ENCODE measurements at places on chromosomes 1 and 21. TPM values are rescaled to one million over a fixed set of nuclear protein-coding genes. Genes with fewer than 3 reads are reported as not detected.
A peak's percentile ranks its signal among the peaks of the same experiment; 100 is the strongest.

GRCh38 chr21:34764715-34765284 is 96.0 kb downstream of the CLIC6 start:
- no peak for DNase-seq
- no peaks in the 10 kb centered on the region for H3K36me3 ChIP-seq
- no peaks in the 10 kb centered on the region for H3K4me1 ChIP-seq
- no peaks in the 10 kb centered on the region for H3K27me3 ChIP-seq
- H3K4me3 ChIP-seq, result no peak overlapping the region

- DNase-seq, result no peak
- no peaks in the 10 kb centered on the region for H3K36me3 ChIP-seq
- no peaks in the 10 kb centered on the region for H3K27me3 ChIP-seq
- H3K4me1 ChIP-seq, result no peaks in the 10 kb centered on the region
- H3K4me3 ChIP-seq, result no peak overlapping the region
Measured at GRCh38 chr1:199759268-199759730, 268.2 kb upstream of the NR5A2 start.

DNA sequence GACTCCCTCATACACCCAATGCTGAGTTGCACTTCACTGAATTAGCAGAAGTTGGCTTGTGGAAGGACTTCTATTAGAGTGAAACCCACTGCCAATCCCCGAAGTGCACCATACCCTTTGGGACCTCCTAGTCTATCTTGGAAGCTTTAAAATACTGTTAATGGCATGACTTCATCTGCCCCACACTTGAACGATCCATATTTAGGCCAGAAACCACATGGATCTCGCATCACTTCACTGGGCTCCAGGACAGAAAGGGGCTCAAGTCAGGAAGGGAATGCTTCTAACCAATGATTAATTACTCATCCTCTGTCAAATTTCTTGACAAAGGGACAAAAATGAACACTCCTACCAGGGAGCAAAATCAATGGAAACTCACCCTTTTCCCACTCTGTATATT is 69.1 kb downstream of the BCAR3 start:
- H3K27me3 ChIP-seq, result no peaks in the 10 kb centered on the region
- H3K36me3 ChIP-seq, result no peaks in the 10 kb centered on the region
- peaks cover 64% of the 10 kb centered on the region for H3K4me1 ChIP-seq
- DNase-seq, result no peak
- H3K4me3 ChIP-seq, result peak overlapping the region; percentile 47

DNA sequence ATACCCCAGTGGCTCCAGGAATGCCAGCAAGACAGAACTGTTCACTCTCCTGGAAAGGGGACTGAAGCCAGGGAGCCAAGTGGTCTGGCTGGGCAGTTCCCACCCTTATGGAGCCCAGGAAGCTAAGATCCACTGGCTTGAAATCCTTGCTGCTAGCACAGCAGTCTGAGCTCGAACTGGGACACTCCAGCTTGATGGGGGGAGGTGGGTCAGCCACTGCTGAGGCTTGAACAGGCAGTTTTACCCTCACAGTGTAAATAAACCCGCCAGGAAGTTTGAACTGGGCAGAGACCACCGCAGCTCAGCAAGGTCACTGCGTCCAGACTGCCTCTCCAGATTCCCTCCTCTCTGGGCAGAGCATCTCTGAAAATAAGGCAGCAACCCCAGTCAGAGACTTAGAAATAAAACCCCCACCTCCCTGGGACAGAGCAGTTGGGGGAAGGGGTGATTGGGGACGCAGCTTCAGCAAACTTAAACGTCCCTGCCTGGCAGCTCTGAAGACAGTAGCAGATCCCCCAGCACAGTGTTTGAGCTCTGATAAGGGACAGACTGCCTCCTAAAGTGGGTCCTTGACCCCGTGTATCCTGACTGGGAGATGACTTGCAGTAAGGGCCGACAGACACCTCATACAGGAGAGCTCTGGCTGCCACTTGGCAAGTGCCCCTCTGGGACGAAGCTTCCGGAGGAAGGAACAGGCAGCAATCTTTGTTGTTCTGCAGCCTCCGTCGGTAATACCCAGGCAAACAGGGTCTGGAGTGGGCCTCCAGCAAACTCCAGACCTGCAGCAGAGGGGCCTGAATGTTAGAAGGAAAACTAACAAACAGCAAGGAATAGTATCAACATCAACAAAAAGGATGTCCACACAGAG is 568.4 kb downstream of the PLA2G4A start:
- H3K36me3 ChIP-seq, result no peaks in the 10 kb centered on the region
- H3K27ac ChIP-seq, result no peak overlapping the region
- no peak for DNase-seq

DNA sequence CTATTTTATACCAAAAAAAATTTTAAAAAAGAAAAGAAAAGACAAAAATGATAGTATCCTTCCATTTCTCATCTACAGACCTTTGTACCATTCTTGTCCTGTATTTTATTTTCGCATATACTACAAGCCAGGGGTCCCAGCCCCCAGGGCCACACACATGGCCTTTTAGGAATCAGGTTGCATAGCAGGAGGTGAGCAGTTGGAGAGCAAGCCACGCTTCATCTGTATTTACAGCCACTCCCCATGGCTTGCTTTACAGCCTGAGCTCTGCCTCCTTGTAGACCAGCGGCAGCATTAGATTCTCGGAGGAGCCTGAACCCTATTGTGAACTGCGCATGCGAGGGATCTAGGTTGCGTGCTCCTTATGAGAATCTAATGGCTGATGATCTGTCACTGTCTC is 39.8 kb downstream of the RASSF5 start:
- no peaks in the 10 kb centered on the region for H3K4me1 ChIP-seq
- no peak overlapping the region for H3K27ac ChIP-seq
- H3K36me3 ChIP-seq, result no peaks in the 10 kb centered on the region
- no peaks in the 10 kb centered on the region for H3K27me3 ChIP-seq
- no peak for DNase-seq

The LDLRAD1 gene
- total RNA-seq, result not detected

- H3K27ac ChIP-seq, result peak overlapping the region; percentile 52
- H3K36me3 ChIP-seq, result no peaks in the 10 kb centered on the region
- H3K27me3 ChIP-seq, result no peaks in the 10 kb centered on the region
- no peaks in the 10 kb centered on the region for H3K4me1 ChIP-seq
- no peak overlapping the region for H3K4me3 ChIP-seq
Measured at GRCh38 chr1:39933956-39934941, 20.7 kb upstream of the MFSD2A start.

DNA sequence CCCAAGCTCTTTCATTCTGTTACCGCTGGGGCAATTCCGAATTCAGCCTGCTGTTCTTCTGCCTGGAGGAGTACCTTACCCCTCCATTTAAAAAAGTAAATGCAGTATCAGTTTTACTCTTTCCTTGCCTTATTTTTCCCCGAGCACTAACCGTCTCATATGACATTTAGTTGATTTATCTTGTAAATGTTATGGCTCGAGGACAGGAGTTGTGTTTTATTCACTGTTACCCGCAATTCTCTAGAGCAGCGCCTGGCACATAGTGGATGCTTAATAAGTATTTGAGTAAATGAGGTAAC is 425 bp upstream of the TADA1 start:
- peak overlapping the region; percentile 52 for H3K27ac ChIP-seq
- no peak for DNase-seq
- no peaks in the 10 kb centered on the region for H3K36me3 ChIP-seq
- no peaks in the 10 kb centered on the region for H3K27me3 ChIP-seq
- H3K4me1 ChIP-seq, result peaks cover 12% of the 10 kb centered on the region

The ZYG11A gene
- total RNA-seq, result not detected

GRCh38 chr1:43987159-43987902 is 4.1 kb upstream of the CCDC24 start:
- H3K27me3 ChIP-seq, result no peaks in the 10 kb centered on the region
- no peak overlapping the region for H3K4me3 ChIP-seq
- DNase-seq, result no peak
- no peak overlapping the region for H3K27ac ChIP-seq
- peaks cover 41% of the 10 kb centered on the region for H3K36me3 ChIP-seq
- H3K4me1 ChIP-seq, result peaks cover 29% of the 10 kb centered on the region

DNA sequence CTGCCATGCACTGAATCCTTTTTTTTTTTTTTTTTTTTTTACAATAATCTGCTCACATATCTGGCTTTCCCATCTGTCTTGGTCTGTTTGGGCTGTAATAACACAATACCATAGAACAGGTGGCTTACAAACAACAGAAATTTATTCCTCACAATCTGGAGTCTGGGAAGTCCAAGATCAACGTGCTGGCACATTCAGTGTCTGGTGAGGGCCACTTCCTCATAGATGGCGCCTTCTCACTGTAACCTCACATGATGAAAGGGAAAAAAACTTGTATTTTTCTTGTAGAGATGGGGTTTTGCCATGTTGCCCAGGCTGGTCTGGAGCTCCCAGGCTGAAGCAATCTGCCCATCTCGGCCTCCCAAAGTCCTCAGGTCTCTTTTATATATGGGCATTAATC is 13.0 kb upstream of the PARP1 start:
- H3K27ac ChIP-seq, result peak overlapping the region; percentile 73
- H3K4me3 ChIP-seq, result no peak overlapping the region
- H3K36me3 ChIP-seq, result no peaks in the 10 kb centered on the region
- no peaks in the 10 kb centered on the region for H3K27me3 ChIP-seq

DNA sequence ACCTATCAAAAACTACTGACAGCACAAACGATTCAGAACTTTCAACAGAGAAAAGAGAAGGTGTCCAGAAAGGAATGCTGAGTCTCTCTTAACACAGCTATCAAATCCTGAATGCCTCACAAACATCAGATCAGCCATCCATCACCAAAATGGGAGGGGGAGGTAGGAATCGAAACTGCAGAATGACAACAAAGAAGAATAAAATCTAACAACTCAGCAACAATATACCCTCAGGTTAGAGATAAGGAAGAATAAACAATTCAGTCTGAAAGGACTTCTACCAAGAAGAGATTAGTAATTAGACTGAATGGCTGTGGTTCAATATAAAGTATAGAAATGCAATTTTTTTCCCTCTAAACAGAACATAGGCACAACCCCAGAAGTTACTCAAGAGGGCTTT is 94.4 kb downstream of the RERE start:
- no peak overlapping the region for H3K27ac ChIP-seq
- H3K27me3 ChIP-seq, result no peaks in the 10 kb centered on the region
- no peaks in the 10 kb centered on the region for H3K4me1 ChIP-seq
- no peaks in the 10 kb centered on the region for H3K36me3 ChIP-seq
- no peak for DNase-seq

The APP gene
- total RNA-seq, result 307 TPM

The TRPM2 gene
- total RNA-seq, result 6.1 TPM

- no peak for DNase-seq
- no peak overlapping the region for H3K4me3 ChIP-seq
- no peak overlapping the region for H3K27ac ChIP-seq
- H3K4me1 ChIP-seq, result no peaks in the 10 kb centered on the region
- H3K36me3 ChIP-seq, result no peaks in the 10 kb centered on the region
Measured at GRCh38 chr1:233673261-233673946, 59.5 kb downstream of the KCNK1 start.

- no peak overlapping the region for H3K4me3 ChIP-seq
- H3K36me3 ChIP-seq, result peaks cover 12% of the 10 kb centered on the region
- peak overlapping the region; percentile 45 for H3K27ac ChIP-seq
- no peaks in the 10 kb centered on the region for H3K27me3 ChIP-seq
- DNase-seq, result no peak
- no peaks in the 10 kb centered on the region for H3K4me1 ChIP-seq
Measured at GRCh38 chr1:62285440-62285839, 33.8 kb downstream of the KANK4 start.

DNA sequence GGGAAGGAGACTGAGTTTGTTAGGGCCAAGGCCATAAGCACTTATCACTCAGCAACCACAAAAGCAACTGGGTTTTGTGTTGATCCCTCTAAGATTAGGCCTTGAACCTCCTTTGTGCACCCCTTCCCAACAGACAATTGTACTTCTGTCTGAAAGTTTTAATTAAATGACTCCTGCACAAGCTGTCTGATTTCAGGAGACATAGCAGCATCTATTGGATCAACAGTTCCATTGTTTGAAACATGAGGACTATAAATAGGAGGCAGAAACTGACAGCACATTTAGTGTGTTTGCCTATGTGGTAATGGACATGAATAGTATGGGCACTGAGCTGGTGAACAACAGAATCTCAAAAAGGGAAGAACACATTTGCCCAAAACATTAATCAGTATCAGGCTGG is 167.3 kb upstream of the KCNJ6 start:
- no peak overlapping the region for H3K27ac ChIP-seq
- DNase-seq, result no peak
- H3K4me1 ChIP-seq, result no peaks in the 10 kb centered on the region

- H3K36me3 ChIP-seq, result no peaks in the 10 kb centered on the region
- H3K4me3 ChIP-seq, result no peak within 1 kb of the TSS
- DNase-seq, result no peak
- peaks cover 93% of the 10 kb centered on the region for H3K27me3 ChIP-seq
Measured at GRCh38 chr1:18630511-18631495, at the start of gene PAX7. Gene PAX7, plus strand, starts transcription at chr1:18630846. Its CDS starts 758 bp downstream, at chr1:18631604.

DNA sequence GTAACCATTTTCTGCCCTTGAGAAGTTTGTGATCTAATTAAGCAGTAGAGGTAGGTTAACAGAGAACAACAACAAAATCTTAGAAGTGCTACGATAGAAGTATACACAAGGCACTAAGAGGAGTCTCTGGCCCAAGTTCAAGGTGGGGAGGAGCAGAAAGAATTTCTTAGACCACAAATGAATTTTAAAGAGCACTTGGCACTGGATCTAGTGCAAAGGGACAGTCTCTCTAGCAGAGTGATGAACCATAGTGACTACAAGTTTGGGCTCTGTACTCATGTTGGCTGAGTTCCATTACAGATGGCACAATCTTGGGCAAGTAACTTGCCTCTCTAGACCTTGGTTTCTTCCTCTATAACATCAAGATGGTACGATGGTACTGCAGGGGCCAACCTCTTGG is 33.3 kb upstream of the PIGC start:
- H3K36me3 ChIP-seq, result no peaks in the 10 kb centered on the region
- DNase-seq, result no peak
- no peak overlapping the region for H3K27ac ChIP-seq

The SH3BGR gene
- 3.8 TPM for total RNA-seq

DNA sequence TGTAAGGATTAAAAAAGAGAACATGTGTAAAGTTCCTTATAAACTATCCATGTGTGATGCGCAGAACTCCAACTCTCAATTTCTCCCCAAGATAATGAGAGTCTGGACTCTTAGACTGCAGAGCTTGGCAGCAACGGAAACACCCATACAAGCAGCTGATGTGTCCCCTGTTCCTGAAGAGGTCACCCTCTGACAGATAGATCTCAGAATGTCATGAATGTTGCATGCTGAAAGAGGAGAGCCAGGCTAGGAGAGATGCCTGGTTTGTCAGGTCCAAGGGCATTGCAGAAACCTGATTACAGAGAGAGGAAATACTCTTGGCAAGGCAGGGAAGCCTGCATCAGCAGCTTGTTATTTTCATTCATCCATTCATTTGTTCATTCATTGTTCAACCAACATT is 24.2 kb downstream of the MTARC1 start:
- H3K4me1 ChIP-seq, result peaks cover 10% of the 10 kb centered on the region
- no peak for DNase-seq
- H3K27me3 ChIP-seq, result no peaks in the 10 kb centered on the region
- H3K36me3 ChIP-seq, result no peaks in the 10 kb centered on the region

The TRMT1L gene
- 13.5 TPM for total RNA-seq

DNA sequence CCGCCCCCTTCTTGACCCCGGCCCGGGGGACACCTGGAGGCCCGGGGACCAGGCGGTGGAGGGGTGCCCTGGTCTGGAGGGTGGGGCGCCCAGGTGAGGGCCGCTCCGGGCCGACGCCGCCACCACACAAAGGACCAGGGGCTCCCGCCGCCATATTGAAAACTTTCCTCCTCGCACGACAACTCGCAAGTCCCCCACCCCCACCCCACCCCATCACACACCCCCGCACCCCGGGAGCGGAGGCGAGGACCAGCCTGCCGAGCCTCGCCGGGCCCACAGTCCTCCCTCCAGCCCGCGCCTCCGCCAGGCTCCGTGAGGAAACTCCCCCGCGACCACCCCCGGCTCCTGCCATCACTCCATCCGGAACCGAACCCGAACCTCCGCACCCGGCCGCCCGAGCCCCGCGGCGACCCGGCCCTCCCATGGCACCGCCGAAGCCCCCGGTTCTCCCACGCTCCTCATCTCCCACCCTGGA is 733 bp downstream of the KDM5B start:
- H3K27me3 ChIP-seq, result no peaks in the 10 kb centered on the region
- H3K4me1 ChIP-seq, result peaks cover 63% of the 10 kb centered on the region
- no peak for DNase-seq
- H3K27ac ChIP-seq, result peak overlapping the region; percentile 93
- peak overlapping the region; percentile 93 for H3K4me3 ChIP-seq

The LCE1C gene
- not detected for total RNA-seq
